ENCODE measurements at places on chromosomes 12 and 14. TPM values are rescaled to one million over a fixed set of nuclear protein-coding genes. Genes with fewer than 3 reads are reported as not detected.
A peak's percentile ranks its signal among the peaks of the same experiment; 100 is the strongest.

Gene SLC38A1
- 45.7 TPM for total RNA-seq

Gene PHLDA1
- 3.5 TPM for total RNA-seq

DNA sequence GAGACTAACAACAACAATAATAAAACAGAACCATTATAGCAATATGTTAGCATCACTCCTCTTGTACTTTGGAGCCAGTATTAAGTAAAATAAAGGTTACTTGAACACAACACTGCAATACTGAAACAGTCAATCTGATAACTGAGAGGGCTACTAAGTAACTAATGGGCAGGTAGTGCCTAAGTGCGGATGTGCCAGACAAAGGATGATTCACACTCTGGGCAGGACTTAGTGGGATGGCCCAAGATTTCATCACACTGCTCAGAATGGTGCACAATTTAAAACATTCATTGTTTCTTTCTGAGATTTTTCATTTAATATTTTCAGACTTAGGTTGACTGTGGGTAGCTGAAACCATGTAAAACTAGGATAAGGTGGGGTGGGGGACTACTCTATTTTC lies 131.9 kb upstream of the CAND1 start:
- no peak for DNase-seq

Gene NTN4
- 4.0 TPM for total RNA-seq

DNA sequence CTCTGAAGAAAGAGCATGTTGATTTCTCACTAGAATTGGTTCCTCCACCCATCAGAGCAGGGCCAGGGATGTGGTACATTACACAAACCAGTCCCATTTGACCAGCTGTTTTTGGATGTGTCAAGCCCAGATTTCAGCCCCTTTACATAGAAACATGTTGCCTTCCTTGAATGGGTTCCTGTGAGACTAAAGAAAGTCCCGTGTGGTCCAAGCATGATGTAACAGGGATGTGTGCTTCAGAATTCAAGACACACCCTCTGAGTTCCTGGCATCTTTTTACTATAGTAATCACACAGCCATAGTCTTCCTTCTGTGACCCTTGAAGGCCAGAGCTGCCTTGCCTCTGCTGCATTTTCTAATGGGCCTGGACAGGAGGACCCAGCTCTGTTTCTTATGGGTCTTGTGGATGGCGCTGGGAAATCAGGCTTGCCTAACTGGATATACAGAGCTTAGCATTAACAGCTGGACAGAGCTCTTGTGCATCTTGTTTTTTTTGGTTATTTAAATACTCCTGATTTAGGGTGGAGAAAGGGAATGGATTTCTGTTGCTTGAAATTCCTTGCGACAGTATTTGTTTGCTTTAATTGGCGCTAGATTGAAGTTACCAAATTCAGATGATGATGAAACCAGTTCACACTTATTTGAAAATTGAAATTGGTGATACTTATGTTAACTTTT lies 341.0 kb downstream of the ZFP36L1 start:
- no peak for DNase-seq

Gene CBLN3
- 0.25 TPM for total RNA-seq

DNA sequence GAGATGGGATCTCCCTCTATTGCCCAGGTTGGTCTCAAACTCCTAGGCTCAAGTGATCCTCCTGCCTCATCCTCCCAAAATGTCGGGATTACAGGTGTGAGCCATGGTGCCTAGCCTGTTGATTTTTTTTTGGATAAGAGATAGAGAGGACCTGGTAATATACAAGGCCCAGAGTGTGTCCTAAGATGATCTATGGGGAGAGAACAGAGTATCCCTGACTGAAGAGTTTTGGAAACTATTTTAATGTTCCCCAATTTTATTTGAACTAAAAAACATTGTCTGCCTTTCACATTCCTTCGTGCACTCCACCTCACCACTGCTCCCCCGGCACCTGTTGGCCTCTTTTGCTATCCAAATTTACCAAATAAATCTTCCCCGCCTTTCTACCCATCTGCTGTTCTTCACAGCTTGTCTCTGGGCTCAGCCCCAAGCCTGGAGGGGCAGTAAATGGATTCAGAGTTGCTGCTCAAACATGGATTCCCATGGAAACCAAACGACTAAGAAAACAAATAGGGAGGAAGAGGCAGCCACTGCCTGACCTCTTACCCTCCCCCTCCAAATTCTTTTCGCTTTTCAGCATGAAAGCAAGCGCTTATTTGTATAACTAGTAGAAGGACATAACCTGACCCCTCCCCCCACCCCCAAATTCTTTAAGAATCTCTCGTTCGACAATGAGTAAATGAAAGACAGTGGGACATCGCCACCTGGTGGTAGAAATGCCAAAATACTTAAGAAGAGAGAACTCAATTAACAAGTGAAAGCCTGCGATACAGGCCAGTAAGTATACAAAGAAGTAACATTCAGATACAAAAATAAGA lies 22.6 kb downstream of the OR10G3 start:
- peak; percentile 96 for DNase-seq

DNA sequence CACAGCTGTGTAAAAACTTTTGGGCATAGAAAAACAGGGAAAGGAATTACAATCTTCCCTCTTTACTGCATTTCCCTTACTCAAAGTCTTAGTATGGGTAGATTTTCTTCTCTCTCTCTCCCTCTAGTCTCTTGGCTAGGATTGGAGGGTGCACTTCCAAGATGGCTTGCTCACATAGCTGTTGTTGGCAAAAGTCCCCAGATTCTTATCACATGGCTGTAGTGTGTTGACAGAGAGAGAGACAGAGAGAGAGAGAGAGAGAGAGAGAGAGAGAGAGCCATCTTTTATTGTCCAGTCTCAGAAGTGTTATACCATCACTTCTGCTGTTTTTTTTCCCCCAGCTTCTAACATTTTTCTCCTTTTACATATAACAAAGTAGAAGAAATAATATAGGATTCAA lies 6.3 kb upstream of the OR4E2 start:
- no peak for DNase-seq

GRCh38 chr14:28944605-28945004 lies 178.0 kb downstream of the FOXG1 start:
- no peak for DNase-seq

DNA sequence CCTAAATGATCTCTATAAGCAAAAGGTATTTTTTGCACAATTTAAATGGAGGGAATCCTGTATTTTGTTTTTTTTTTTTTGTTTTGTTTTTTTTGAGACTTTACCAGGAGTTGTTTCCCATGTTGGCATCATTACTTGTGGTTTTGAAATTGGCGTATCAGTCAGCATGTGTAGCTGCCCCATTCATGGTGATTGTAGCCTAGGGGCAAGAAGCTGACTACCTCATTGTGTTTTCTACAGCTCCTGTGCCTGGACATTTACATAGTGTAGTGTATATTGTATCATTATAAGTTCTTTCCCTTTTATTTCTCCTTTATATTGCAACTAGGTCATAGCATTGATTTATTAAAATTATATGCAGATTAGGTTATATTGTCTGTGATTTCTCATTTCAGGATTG lies 24.5 kb downstream of the SAMD4A start:
- DNase-seq = no peak

DNA sequence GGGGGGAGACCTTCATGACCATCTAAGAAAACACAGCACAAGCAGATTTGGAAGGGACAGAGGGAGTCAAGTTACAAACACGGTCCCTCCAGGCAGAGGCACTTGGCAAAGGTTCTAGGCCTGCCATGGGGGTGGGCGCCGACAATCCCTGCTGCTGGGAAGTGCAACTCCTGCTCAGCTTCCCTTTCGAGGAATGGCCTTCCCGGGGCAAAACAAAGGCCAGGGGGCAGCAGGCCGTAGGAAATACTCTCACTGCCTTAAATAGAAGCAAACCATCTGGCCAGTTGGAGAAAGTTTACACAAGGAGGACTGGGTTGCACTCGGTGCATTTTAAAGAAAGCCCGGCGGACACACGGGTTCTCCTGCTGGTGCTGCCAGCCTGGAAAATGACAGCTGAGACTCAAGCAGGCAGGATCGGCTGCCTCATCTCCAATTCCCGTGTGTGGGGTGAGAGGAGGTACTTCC lies 65.8 kb downstream of the ITPK1 start:
- no peak for DNase-seq

DNA sequence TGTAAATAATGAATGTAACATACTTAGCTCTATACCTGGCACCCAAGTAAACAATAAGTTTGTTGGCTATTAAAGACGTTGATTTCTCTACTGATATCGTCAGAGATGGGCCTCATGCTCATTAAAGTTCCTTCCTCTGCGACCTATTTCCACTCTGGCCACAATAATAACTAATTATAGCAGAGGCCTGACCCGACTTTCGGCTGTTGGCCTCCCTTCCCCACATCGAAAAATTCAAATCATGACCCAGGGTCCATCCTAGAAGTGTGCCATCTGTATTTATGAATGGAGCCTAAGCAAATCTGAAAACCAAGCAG lies 321 bp upstream of the USP30 start:
- no peak for DNase-seq

DNA sequence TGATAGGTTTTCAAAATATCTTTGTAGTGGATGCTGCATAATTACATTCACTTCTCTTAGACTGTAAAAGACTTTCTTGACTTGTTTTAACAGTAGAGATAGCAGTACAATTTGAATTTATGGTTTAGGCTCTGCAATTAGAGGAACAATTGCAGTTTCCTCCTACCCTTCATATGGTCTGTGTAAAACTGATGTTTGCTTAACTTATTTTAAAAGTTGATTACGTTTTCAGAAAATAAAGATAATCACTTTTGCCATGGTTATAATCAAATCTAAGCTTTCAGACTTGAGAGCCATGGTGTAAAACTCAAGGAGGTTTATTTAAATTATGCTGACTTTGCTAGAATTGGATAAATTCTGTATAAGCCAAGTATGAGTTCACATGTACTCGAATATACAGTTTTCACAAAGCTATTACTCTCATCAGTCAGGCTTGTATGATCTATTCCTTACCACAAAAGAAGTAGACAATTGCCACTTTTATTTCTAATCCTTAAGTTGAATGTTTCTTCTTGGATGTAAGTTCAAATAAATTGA lies 2.5 kb upstream of the MAPK1IP1L start:
- no peak for DNase-seq

Gene SELPLG
- 0.74 TPM for total RNA-seq

Gene RNASE13
- total RNA-seq = not detected

- no peak for DNase-seq
These were observed 638.4 kb downstream of the FLRT2 start for GRCh38 chr14:86168371-86168770.
